AML-193 (cell line): ENCODE measurements at places on chromosomes 7 and 10.

DNA sequence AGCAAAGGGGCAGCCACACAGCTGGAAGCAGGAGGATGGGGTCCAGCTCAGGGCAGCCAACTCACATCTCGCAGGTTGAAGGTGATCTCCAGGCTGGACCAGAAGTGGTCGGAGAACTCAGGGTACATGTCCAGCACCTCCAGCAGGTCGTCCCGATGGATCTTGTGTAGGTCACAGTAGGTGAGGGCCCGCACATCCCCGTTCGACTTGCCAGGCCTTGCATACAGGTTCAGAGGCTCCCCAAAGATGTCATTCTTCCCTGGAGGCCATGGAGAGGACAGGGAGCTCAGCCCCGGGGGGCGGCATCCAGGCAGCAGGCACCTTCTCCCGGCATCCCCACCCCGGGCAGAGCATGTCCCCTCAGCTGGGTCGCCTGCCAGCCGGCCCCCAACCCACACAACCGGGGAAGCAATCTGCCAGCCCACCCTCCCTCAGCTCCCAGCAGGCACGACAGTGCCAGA lies 29.3 kb downstream of the KCNH2 start:
- DNase-seq = no peak

DNA sequence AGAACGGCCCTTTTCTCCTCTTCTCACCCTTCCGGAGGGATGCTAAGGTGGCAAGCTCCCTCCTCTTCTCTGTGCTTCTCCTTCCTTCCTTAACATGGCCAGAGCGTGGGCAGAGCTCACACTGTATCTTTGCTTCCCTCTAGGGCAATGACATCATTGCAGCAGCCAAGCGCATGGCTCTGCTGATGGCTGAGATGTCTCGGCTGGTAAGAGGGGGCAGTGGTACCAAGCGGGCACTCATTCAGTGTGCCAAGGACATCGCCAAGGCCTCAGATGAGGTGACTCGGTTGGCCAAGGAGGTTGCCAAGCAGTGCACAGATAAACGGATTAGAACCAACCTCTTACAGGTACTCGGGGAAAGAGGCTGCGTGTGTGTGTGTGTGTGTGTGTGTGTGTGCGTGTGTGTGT lies 36.6 kb downstream of the AP3M1 start:
- DNase-seq = no peak

DNA sequence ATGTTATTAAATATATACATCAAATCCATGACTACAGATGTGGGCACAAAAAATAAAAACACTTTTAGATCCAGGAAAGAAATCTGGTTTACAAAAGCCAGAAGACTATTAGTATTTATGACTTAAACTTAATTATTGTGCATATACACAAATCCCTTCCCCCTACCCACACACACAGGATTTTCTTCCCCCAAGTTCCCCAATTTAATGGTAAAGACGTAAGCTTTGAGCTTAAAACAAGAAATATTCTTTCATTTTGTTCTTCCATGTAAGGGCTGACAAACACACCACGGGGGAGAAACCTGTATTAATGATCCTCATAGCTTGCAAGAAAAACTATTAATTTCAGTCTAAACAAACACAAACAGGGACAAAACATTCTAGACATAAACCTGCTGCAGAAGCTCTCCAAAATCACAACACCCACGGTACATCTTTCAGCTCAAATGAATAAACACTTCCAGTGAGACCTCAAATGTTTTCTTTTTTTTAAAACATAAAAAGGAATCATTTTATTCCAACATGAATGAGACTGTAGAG lies 28.5 kb downstream of the OSBPL3 start:
- DNase-seq = no peak

GRCh38 chr7:155820788-155821187 lies 8.5 kb upstream of the SHH start:
- no peak for DNase-seq

DNA sequence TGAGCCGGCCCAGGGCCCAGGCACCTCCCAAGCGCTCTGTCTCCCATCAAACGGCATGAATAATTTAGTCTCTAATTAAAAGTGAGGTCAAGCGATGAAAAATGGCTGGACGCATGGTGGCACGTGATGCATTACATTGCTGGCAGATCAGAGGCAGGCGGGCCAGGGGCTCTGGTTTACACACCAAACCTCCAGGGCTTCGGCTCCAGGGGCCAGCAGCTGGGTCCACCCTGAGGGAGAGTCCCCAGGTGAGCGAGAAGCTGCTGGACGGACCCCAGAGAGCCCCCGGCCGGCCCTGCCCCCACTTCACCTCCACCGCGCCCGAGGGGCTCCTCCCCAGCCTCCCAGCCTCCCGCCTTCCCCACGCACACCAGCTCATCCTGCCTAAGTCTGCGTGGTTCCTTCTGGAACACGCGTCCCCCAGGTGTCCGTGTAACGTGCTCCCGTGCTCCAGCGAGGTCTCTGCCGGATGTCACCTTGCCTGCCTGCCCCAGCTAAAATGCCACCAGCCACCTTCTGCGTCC lies 23.2 kb downstream of the UNCX start:
- no peak for DNase-seq

GRCh38 chr10:131396121-131397050 lies 84.9 kb upstream of the TCERG1L start:
- DNase-seq = no peak

- DNase-seq = no peak
These were observed 50.4 kb upstream of the WNT16 start for GRCh38 chr7:121278120-121279021.

DNA sequence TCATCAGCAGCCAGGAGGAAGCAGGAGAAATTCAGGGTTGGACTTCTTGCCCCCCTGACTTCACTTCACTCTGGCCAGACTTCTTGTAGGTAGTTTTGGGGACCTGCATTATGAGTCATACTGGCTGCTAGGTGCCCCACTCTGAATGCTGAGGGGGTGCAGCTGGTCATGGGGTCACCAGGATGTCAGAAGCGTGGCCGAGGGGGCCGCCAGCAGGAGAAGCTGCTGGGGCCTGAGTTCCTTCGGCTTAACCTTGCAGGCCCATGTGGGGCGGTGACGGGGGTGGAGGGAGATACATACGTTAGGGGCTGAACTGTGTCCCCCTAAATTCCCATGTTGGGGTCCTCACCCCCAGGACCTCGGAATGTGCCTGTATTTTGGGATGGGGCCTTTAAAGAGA lies 18.2 kb downstream of the UNCX start:
- DNase-seq = no peak

DNA sequence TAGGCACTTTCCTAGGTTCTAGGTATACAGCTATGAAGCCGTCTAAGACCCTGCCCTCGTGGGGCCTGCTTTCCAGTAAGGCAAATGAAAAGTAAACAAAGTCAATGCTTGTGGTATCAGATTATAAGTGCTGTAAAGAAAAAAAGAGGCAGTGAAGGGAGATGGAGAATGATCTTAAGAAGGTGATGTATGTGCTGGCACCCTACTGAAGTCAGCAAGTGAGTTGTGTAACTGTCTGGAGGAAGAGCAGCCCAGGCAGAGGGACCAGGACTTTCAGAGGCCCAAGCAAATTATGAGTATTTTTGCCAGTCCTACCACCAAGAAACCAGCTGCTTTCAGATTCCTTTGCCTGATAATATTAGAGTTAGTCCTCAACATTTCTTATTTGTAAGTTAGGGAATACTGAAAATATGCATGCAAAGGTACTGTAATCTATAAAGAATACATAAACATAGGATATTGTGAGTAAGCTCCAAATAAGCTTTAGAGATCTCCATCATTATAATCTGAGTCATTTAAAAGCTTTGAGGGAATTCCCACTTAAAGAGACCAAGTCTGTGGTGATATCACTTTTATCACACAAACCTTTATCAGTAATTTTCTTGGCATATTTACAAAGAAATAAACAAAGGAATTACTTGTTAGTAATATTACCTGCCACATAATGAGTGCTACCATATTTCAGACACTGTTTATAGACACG lies 329.2 kb upstream of the LRGUK start:
- DNase-seq = no peak

DNA sequence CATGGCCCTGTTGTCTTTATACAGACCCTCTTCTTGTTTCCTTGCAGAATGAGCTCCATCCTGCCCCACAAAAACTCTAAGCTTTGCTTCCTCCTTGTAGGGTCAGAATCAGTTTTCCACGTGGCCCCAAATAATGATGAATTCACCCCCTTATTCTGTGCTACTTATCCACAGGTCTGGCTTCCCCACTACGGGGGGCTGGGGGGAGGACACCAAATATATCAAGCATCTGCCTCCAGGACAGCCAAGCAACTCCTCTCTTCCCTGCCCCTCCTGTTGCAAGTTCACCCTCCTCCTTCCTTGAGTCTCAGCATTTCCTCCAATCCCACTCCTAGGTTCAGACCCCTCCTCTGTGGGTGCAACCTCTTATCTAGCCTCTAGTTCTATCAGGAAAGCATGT lies 743.3 kb downstream of the GRID1 start:
- no peak for DNase-seq

DNA sequence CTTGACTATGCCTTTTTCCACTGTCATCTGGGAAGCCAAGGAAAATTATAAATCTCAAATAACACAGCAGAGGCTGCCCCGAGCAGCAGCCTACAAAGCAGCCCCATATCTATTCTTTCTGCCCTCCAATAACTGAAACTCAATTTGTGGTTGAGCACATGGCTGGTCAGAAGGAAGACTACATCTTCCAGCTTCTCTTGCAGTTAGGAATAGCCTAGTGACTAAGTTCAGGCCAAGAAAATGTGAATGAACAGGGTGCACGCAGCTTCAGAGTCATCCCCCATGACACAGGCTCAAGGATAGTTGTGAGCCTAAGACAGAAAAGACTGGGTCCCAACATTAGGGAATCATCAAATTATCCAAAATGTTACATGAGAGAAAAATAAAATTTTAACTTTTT lies 42.3 kb downstream of the CHCHD3 start:
- no peak for DNase-seq

- DNase-seq = no peak
These were observed 175.2 kb downstream of the NSUN6 start for GRCh38 chr10:18476076-18476647.

DNA sequence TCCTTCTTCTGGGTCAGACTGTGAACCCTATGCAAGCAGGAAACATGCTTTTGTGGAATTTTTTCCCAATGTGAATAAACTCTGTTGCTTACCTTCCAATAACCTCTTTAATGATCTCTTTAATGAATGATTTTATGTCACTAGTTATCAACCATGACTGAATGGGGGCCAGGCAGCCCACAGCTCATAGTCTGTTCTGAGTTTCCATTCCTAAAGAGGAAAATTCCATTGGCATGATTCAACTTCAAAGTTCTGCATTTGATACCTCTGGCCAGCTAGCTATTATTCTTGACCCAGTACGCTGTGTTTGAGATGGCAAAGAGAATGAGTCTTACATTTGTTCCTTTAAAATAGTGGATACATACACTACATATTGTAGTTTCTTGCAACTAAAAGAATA lies 867.8 kb upstream of the CELF2 start:
- no peak for DNase-seq

DNA sequence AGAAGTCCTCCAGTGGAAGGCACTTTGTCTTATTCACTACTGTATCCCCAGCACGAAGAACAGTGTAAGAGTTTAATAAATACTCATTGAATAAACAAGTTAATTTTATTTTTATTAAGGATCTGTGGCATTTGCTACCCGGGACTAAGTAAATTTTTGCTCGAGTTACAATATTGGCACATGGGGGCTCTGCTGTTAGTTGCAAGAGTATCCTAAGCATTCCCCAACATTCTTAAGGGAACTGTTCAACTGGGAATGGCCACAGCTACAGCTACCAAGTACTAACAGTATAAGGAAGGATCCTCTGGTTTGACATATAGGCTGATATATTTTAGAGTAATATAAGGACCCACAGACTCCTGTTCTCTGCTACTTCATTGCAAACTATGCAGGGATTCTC lies 8.7 kb upstream of the LRRTM3 start:
- no peak for DNase-seq

DNA sequence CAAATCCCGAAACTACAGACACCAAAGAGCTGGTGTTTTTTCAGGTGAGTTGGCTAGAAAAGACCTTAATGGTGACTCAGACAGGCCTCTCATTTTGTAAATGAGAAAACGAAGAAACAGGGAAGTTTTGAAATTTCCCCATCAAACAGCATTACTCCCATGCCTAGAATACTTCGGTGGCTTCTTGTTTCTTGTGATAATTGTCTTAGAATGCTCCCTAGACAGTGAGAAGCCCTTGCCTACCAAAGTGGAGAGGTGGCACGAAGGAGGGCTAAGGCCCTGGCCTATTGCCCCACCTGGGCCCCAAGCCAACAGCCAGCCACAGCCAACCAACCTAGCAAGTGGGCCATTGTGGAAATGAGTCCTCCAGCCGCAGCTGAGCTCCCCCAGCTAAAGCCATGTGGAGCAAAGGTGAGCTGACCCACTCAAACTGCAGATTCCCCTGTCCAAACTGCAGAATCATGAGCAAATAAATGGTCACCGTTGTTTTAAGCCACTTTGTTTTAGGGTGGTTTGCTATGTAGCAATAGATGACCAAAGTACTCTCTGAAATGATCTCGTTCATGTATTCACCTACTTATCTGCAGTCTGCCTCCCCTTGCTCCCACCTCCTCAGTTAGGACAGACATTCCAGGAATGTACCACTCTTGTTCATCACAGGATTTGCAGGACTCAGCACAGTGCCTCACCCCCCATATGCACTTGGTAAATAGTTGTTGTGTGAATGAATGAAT lies 97.7 kb upstream of the FGFR2 start:
- DNase-seq = no peak

DNA sequence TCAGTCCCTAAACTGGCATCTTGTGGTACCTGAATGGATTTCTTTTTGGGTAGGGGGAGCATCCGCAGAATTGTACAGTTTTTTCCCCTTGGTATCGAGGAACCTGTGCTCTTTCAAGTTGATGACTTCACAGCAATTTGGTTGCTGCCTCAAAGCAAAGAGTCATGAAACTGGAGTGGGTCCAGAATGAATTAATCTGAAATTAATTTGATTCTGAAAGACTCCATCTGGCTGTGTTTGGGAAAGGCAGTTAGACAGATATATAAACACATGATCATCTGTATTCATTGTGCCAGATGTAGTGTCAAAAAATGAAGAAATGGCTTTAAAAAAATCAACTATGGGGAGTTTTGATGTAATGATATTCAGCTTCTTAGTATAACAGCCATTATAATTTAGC lies 136.1 kb downstream of the CELF2 start:
- no peak for DNase-seq

- no peak for DNase-seq
These were observed 4.3 kb upstream of the CXCL12 start for GRCh38 chr10:44389150-44389549.
